AG10803 (cell line): ENCODE measurements at places on chromosomes 3 and 15.
A peak's percentile ranks its signal among the peaks of the same experiment; 100 is the strongest.

- no peak for DNase-seq
These were observed 5.1 kb upstream of the DNAH1 start for GRCh38 chr3:52310861-52311575.

DNA sequence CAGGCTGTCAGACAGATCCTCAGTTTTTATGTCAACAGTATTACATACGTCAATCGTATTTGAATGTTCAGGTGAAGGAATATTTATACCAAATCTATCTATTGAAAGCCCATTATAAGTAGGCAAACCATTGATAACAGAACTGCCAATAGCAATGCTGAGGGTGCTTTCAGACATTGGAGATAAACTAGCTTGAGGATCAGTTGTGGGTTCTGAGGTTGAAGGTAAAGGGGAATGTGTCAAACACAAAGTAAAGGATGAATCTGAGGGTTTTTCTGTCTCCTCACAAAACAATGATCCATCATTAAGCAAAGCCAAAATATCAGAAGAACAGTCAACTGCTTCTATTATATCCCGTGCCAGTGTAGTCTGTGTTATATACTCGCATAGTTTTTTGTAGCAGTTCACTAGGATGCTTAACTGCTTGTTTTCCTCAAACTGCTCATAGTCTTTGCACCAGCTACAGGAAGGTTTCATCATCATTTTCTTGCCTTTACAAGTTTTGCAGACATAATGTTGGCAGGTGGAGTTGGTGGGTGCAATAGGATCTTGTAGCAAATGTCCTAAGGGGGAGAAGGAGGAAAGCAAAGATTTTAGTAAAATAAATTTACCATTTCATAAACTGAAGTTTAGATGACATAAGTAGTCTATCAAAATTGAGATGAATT lies 43.8 kb downstream of the MSL2 start:
- DNase-seq: peak; percentile 20

GRCh38 chr3:65070968-65071367 lies 383.2 kb upstream of the ADAMTS9 start:
- no peak for DNase-seq

DNA sequence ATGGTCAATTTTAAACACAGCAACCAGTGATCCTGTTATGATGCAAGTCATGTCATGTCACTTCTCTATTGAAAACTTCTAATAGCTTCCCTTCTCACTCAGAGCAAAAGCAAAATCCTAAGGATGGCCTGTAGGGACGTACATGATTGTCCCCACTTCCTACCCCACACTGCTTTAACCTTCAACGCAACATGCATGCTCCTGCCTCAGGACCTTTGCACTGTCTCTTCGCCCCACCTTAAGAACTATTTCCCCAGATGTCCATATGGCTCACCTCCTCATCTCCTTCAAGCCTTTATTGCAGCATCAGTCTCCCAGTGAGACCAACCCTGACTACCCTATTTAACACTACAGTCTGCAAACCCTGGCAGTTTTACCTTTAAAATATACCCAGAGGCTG lies 214.1 kb upstream of the CHRM5 start:
- DNase-seq: no peak
